ENCODE measurements at places on chromosomes 12 and 14. TPM values are rescaled to one million over a fixed set of nuclear protein-coding genes. Genes with fewer than 3 reads are reported as not detected.
A peak's percentile ranks its signal among the peaks of the same experiment; 100 is the strongest.

KCNA5 gene
- total RNA-seq: 0.72 TPM

SERPINA1 gene
- total RNA-seq: 431 TPM

A2ML1 gene
- total RNA-seq: 0.19 TPM

LYZ gene
- 11.1 TPM for total RNA-seq

TESPA1 gene
- total RNA-seq: not detected

ACRBP gene
- 5.0 TPM for total RNA-seq

IRAK3 gene
- 0.02 TPM for total RNA-seq

KRT77 gene
- total RNA-seq: not detected

ACSS3 gene
- 15.9 TPM for total RNA-seq

OR4E2 gene
- total RNA-seq: not detected

KRT85 gene
- not detected for total RNA-seq

NOS1 gene
- 0.49 TPM for total RNA-seq

DNA sequence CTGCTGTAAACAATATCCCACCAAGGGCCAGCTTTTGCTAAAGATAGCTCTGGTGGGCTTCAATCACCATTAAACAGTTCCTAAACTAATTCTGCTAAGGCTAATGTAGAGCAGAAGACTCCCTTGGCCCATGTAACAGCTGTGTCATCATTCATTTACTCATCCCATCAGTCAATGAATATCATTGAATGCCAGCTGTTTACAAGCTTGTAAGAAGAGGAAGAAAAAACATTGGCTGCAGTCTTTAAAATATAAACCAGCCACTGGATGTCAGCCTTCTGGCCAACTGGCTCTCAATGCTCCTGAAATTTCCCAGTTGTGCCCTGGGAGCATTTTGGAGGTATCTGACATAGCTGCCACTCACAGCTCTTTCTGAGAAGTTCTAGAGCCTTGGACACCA, 18.0 kb upstream of the MAP3K9 start:
- H3K4me1 ChIP-seq: no peaks in the 10 kb centered on the region
- peaks cover 29% of the 10 kb centered on the region for H3K27me3 ChIP-seq
- no peak overlapping the region for H3K4me3 ChIP-seq
- H3K36me3 ChIP-seq: no peaks in the 10 kb centered on the region

GRCh38 chr14:77889971-77890442, 90.1 kb downstream of the ADCK1 start:
- H3K27ac ChIP-seq: no peak overlapping the region
- no peak overlapping the region for H3K4me3 ChIP-seq
- DNase-seq: no peak
- H3K27me3 ChIP-seq: no peaks in the 10 kb centered on the region
- H3K36me3 ChIP-seq: peaks cover 5% of the 10 kb centered on the region

DNA sequence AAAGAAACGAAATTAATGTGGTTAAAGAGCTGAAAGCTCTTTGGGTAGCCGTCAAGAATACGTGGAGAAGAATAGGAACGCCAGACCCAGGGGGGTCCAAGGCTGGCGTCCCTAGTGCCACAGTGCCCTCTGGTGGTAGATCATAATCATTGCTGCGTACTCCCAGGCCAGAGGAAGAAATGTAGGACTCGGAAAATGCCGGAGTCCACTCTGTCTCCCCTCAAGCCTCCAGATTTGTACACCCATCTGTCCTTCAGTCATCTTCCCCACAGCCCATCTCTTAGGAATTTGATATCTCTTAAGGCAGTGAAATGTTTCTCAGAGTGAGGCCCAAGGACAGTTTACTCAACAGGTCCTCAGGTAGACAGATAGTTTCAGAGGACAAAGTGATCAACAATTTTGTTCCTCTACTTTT, 25.4 kb upstream of the PLEKHG6 start:
- DNase-seq: peak; percentile 79
- no peaks in the 10 kb centered on the region for H3K4me1 ChIP-seq
- no peak overlapping the region for H3K27ac ChIP-seq
- H3K4me3 ChIP-seq: no peak overlapping the region

DNA sequence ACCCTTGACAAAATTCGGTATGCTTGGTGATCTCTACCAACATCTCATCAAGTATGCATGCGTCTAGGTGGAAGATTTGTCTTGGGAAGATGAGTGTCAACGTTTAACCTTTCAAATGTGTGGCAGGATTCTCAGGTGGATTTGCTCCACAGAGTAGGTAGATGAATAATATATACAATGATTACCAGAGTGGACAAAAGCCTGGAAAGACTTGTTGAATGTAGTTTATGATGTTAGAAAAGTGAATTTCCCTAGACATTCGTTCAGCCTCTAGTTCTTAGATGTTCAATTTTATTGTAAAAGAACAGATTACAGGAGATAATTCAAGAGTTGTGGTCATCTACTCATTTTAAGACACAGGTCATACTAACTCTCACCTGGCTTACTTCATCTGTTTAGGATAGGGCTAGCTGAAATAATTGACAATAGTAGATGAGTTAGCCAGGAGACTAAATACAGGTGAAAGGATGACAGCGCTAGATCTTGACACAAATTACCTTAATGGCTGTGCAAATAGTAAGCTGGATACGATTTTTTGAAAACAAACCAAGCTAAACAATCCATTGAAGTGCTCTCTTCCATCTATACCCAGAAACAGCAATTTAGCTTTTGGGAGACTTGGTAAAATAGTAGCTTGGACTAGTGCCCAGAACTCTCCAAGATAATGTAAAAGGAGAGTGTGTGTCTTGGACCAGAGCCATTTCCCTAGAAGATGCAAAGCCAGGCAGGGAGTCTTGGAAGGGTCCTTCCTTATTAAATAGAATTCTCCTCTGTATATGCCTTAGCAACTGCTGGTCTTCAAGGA, 168.0 kb downstream of the DACT1 start:
- no peaks in the 10 kb centered on the region for H3K36me3 ChIP-seq
- H3K27me3 ChIP-seq: no peaks in the 10 kb centered on the region
- no peak overlapping the region for H3K4me3 ChIP-seq
- peaks cover 3% of the 10 kb centered on the region for H3K4me1 ChIP-seq

- peaks cover 2% of the 10 kb centered on the region for H3K36me3 ChIP-seq
- no peak overlapping the region for H3K4me3 ChIP-seq
- H3K4me1 ChIP-seq: peaks cover 61% of the 10 kb centered on the region
- no peak for DNase-seq
These were observed 13.1 kb upstream of the CIPC start for GRCh38 chr14:77084985-77085384.

- no peaks in the 10 kb centered on the region for H3K27me3 ChIP-seq
- H3K36me3 ChIP-seq: peaks cover 3% of the 10 kb centered on the region
- peaks cover 5% of the 10 kb centered on the region for H3K4me1 ChIP-seq
- H3K4me3 ChIP-seq: no peak overlapping the region
- no peak overlapping the region for H3K27ac ChIP-seq
- no peak for DNase-seq
These were observed 108.0 kb downstream of the AEBP2 start for GRCh38 chr12:19547271-19547671.

GRCh38 chr14:32028599-32028998, 48.5 kb upstream of the ARHGAP5 start:
- DNase-seq: no peak
- no peak overlapping the region for H3K27ac ChIP-seq
- H3K4me3 ChIP-seq: no peak overlapping the region
- H3K36me3 ChIP-seq: no peaks in the 10 kb centered on the region
- H3K4me1 ChIP-seq: peaks cover 1% of the 10 kb centered on the region
- H3K27me3 ChIP-seq: no peaks in the 10 kb centered on the region

GRCh38 chr12:11681207-11681606, 31.7 kb downstream of the ETV6 start:
- H3K27ac ChIP-seq: no peak overlapping the region
- DNase-seq: no peak
- peaks cover 6% of the 10 kb centered on the region for H3K36me3 ChIP-seq
- H3K27me3 ChIP-seq: no peaks in the 10 kb centered on the region

GRCh38 chr14:93028724-93029076, 87.0 kb downstream of the ITPK1 start:
- H3K27ac ChIP-seq: no peak overlapping the region
- H3K4me1 ChIP-seq: peaks cover 23% of the 10 kb centered on the region
- H3K36me3 ChIP-seq: no peaks in the 10 kb centered on the region
- no peaks in the 10 kb centered on the region for H3K27me3 ChIP-seq
- DNase-seq: no peak
- H3K4me3 ChIP-seq: no peak overlapping the region

- no peaks in the 10 kb centered on the region for H3K36me3 ChIP-seq
- H3K4me1 ChIP-seq: peaks cover 2% of the 10 kb centered on the region
- H3K27me3 ChIP-seq: no peaks in the 10 kb centered on the region
- no peak for DNase-seq
These were observed 60.4 kb upstream of the SGPP1 start for GRCh38 chr14:63788011-63788933.

GRCh38 chr12:67475725-67476124, 172.8 kb upstream of the DYRK2 start:
- no peak for DNase-seq
- no peak overlapping the region for H3K27ac ChIP-seq
- H3K27me3 ChIP-seq: peaks cover 10% of the 10 kb centered on the region
- no peaks in the 10 kb centered on the region for H3K4me1 ChIP-seq
- no peaks in the 10 kb centered on the region for H3K36me3 ChIP-seq

Data from progenitor cell of endocrine pancreas (in vitro differentiated cells).